AG04450 (cell line): ENCODE measurements at places on chromosomes 12 and 14.

GRCh38 chr12:30640392-30640791 is 55.3 kb downstream of the IPO8 start:
- no peak for DNase-seq

GRCh38 chr14:74394549-74394948 is 31.5 kb downstream of the SYNDIG1L start:
- DNase-seq: no peak

GRCh38 chr14:100618318-100618693 is 31.1 kb upstream of the BEGAIN start:
- no peak for DNase-seq

- no peak for DNase-seq
Observed at GRCh38 chr14:98138666-98139065, 1133.3 kb downstream of the BCL11B start.

GRCh38 chr12:113443030-113443539 is 20.9 kb downstream of the SDSL start:
- no peak for DNase-seq

- no peak for DNase-seq
Observed at GRCh38 chr14:70555890-70556289, 21.1 kb upstream of the ADAM20 start.

GRCh38 chr12:45883187-45883586 is 107.2 kb downstream of the SCAF11 start:
- no peak for DNase-seq

DNA sequence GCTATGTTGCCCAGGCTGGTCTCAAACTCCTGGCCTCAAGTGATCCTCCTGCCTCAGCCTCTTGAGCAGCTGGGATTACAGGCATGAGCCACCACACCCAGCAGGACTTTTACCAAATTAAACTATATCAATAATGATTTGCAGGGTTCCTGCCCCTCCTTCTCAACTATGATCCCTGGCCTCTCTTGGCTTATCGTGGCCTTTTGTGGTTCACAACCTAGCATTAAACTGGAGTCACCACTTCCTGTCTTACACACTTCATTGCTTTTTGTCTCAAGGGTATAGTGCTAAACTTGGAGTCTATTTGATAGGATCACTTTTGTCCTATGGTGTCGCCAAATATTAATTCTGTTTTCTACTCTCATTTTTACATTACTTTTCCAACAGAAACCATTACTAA is 64.5 kb downstream of the SEC23A start:
- no peak for DNase-seq

- DNase-seq: no peak
Observed at GRCh38 chr14:61116369-61116768, 135.3 kb downstream of the SLC38A6 start.

- DNase-seq: no peak
Observed at GRCh38 chr12:31584782-31585181, 6.2 kb downstream of the DENND5B start.

DNA sequence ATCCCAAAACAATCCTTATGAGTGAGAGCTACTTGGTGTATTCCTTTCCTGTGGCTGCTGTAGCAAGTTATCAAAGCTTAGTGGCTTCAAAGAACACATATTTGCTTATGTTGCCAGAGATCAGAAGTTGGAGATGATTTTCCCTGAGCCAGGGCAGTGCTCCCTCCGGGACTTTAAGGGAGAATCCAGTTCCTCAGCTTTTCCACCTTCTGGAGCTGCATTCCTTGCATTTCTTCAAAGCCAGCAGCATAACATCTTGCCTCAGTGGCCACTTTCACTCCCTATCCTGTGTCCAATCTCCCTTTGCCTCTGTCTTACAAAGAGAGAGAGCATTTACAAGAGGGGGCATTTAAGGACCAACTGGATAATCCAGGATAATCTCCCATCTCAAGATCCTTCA is 33.7 kb downstream of the P2RX7 start:
- DNase-seq: no peak
